ENCODE measurements at places on chromosomes 4 and X. TPM values are rescaled to one million over a fixed set of nuclear protein-coding genes. Genes with fewer than 3 reads are reported as not detected.

Gene ZNF630
- 0.97 TPM for total RNA-seq

Gene MAP3K15
- not detected for total RNA-seq

Gene CPLX1
- total RNA-seq: not detected

Gene HAND2
- 11.0 TPM for total RNA-seq

Gene FANCB
- total RNA-seq: 1.8 TPM

Gene BEND2
- total RNA-seq: not detected
